ENCODE measurements at places on chromosomes 6 and 20. TPM values are rescaled to one million over a fixed set of nuclear protein-coding genes. Genes with fewer than 3 reads are reported as not detected.

EDN3 gene
- 2.3 TPM for total RNA-seq

DNA sequence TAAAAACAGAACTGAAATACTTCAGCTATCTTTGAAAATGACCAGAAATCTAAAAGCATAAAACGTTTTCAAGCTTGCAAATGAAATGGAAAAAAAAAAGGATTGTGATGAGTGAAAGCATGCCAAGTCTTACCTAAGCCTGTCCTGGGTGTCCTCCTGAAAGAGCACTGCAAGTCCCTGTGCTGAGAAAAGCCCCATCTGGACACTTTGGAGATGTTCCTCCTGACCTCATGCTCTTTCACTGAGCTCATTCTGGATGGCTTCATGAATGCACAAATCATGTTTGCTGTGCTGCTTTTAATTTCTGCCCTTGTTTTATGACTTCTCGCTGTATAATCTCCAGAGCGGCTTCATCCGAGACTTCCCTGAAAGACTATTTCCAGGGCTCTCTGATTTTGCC, 136.0 kb downstream of the SOD2 start:
- no peak overlapping the region for H3K27ac ChIP-seq
- DNase-seq, result no peak
- H3K36me3 ChIP-seq, result no peaks in the 10 kb centered on the region
- H3K4me3 ChIP-seq, result no peak overlapping the region
- no peaks in the 10 kb centered on the region for H3K4me1 ChIP-seq
- H3K27me3 ChIP-seq, result peaks cover 9% of the 10 kb centered on the region

DNA sequence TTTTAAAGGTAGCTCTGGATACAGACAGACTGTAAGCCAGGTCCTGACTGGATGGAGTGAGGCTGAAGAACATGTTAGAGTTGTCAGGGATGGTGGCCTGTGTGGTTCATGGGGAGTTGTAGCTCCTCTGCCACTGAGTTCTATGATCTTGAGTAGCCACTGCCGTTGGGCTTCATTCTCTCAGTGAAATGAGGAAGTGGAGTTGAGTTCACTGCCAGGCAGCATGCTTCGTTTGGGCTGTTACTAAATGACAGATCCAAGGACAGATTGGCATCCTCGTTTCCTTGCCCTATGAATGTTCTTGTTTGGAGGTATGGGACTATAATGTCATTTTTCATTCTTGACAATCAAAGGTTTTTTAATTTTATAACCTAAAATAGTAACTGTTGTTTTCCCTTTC, 37.2 kb downstream of the SCAND1 start:
- H3K36me3 ChIP-seq, result peaks cover 15% of the 10 kb centered on the region
- DNase-seq, result no peak
- H3K27me3 ChIP-seq, result no peaks in the 10 kb centered on the region
- H3K4me3 ChIP-seq, result no peak overlapping the region
- no peaks in the 10 kb centered on the region for H3K4me1 ChIP-seq

GRCh38 chr6:54990001-54990400, 143.4 kb downstream of the FAM83B start:
- H3K4me1 ChIP-seq, result no peaks in the 10 kb centered on the region
- H3K36me3 ChIP-seq, result no peaks in the 10 kb centered on the region
- DNase-seq, result no peak

LRP11 gene
- total RNA-seq, result 66.4 TPM

DNA sequence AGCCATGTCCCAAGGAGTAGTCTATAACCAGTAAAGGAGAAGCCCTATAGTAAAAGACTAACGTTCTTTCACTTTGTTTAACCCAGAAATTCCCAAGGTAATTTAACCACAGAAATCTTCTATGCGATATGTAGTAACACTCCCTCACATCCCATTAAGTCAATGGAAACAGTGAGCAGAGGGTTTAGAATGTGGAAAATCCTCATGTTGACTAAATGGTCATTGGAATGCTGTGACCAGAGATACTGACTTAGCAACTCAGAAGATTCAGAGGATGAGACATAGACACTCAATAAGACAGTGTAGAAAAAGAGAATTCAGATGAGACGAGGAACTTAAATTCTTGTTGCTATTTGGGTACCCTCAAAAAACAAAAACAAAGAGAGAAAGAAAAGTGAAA, 562.2 kb upstream of the NOX3 start:
- H3K27ac ChIP-seq, result no peak overlapping the region
- H3K4me3 ChIP-seq, result no peak overlapping the region
- DNase-seq, result no peak
- H3K4me1 ChIP-seq, result peaks cover 4% of the 10 kb centered on the region
- no peaks in the 10 kb centered on the region for H3K27me3 ChIP-seq

- no peak for DNase-seq
- no peak overlapping the region for H3K4me3 ChIP-seq
- no peak overlapping the region for H3K27ac ChIP-seq
- peaks cover 3% of the 10 kb centered on the region for H3K27me3 ChIP-seq
Observed at GRCh38 chr6:39357998-39358686, 35.6 kb upstream of the KCNK16 start.

- H3K27ac ChIP-seq, result no peak overlapping the region
- no peaks in the 10 kb centered on the region for H3K27me3 ChIP-seq
- H3K4me3 ChIP-seq, result no peak overlapping the region
- DNase-seq, result no peak
- peaks cover 12% of the 10 kb centered on the region for H3K4me1 ChIP-seq
- peaks cover 4% of the 10 kb centered on the region for H3K36me3 ChIP-seq
Observed at GRCh38 chr6:82902290-82902689, 163.4 kb downstream of the UBE3D start.

GRCh38 chr6:163405412-163406309, 8.9 kb upstream of the QKI start:
- no peaks in the 10 kb centered on the region for H3K36me3 ChIP-seq
- H3K4me3 ChIP-seq, result no peak overlapping the region
- no peak overlapping the region for H3K27ac ChIP-seq
- peaks cover 12% of the 10 kb centered on the region for H3K4me1 ChIP-seq
- DNase-seq, result no peak
- no peaks in the 10 kb centered on the region for H3K27me3 ChIP-seq
